ENCODE measurements at places on chromosomes 1 and 21.

DNA sequence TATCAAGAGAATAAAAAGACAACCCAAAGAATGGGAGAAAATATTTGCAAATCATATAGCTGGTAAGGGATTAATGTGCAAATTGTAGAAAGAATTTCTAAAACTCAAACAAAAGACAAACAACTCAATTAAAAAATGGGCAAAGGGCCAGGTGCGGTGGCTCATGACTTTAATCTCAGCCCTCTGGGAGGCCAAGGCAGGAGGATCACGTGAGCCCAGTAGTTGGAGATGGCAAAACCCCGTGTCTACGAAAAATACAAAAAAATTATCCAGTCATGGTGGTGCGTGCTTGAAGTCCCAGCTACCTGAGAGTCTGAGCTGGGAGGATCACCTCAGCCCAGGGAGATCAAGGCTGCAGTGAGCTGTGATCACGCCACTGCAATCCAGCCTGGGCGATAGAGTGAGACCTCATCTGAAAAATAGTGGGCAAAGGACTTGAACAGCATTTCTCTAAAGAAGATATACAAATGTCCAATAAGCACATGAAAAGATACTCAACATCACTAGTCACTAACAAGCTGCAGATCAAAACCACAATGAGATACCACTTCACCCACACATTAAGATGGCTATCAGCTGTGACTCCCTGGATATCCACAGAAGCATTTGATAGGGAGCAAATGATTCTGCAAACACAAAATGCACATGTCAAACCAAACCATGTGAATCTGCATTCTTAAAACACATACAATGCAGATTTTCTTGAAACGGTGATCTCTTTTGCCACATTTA is 20.9 kb downstream of the SLC30A1 start:
- DNase-seq, result no peak

GRCh38 chr1:65412256-65412983 is 8.0 kb upstream of the LEPR start:
- no peak for DNase-seq

GRCh38 chr1:59532102-59532501 is 235.2 kb downstream of the FGGY start:
- DNase-seq, result no peak

DNA sequence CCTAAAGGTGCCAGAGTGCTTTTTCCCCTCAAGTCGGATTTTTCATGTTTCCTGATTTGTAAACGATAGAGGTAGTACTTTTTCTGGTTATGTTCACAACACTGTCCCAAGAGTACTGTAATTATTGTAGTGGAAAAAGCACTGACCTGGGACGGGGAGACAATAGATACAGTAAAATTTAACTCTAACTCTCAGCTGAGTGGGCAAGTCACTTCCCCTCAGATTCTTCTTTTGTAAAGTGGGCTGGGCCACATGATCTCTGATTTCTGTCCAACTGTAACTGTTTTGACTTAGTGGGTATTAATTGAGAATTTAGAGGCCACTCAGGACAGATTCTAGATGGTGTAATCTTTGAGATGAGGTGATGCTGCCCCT is 19.1 kb downstream of the MARCKSL1 start:
- no peak for DNase-seq

- DNase-seq, result no peak
Observed at GRCh38 chr1:174841747-174842146, 158.0 kb upstream of the CACYBP start.

GRCh38 chr21:16071092-16071491 is 341.3 kb downstream of the USP25 start:
- peak; percentile 92 for DNase-seq

DNA sequence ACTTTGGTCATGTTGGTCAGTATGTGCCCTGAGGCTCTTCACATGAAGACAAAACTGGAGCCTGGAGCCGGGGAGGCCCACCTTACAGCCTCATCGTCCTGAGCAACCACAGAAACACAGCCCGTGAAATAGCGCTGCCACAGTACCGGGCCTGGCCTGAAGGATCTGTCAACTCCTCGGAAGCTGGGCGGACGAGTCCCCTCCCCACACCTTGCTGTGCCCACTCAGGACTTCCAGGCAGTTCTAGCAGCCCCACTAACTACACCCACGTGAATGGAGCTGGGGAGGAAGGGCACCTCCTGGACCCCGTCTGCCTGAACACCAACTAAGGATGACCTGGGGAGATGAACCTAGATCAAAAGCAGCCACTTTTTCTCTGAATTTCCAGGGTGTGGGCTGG is 24.7 kb downstream of the SDE2 start:
- no peak for DNase-seq

DNA sequence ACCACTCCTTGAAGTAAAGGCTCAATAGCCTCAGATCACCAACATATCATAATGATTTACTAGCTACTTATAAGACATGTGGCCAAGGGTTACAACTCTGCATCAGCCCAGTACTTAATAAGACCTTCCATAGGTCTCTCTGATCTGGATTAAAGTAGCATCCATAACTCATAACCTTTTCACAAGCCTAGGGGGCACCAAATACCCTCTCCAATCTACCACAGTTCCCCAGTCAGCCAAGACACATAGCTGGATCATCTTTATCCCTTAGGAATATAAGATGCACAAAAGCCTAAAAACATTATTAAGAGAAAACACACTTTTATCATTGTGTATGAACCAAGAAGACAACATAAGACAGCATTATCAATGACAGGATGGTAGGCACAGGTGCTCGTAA is 22.1 kb downstream of the SSX2IP start:
- DNase-seq, result no peak

- DNase-seq, result no peak
Observed at GRCh38 chr21:14766241-14766640, 220.1 kb upstream of the SAMSN1 start.

- no peak for DNase-seq
Observed at GRCh38 chr21:14824126-14824525, 240.7 kb downstream of the NRIP1 start.

GRCh38 chr1:85451236-85451830 is 13.6 kb downstream of the DDAH1 start:
- no peak for DNase-seq

DNA sequence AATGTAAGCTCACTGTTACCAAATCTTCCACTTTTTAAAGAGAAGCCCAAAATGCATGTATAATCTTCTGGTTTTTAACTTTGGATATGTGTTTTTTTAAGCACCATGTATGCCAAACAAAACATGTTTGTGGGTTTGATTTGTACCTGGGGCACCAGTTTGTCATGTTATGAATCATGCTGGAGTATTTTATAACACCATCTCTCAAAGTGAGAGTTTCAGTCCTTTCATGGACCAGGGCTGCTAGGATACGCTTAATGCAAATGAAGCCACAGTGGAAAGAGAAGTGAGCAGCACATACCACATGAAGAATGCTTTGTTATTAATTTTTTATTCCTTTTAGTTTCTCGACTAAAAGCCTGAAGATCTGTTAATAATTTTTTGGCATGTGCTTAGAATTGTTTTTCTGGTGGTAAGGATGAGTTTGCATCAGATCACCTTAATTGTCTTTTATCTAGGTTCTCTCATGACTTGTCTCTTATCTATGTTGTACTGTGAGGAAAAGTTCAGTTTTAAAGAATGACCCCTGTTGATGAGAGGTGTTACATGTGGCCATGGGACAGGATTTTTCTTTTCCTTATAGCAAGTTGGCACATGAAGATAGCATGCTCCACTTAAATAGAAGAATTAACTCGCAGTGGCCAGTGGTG is 2.0 kb upstream of the RABGAP1L start:
- no peak for DNase-seq

DNA sequence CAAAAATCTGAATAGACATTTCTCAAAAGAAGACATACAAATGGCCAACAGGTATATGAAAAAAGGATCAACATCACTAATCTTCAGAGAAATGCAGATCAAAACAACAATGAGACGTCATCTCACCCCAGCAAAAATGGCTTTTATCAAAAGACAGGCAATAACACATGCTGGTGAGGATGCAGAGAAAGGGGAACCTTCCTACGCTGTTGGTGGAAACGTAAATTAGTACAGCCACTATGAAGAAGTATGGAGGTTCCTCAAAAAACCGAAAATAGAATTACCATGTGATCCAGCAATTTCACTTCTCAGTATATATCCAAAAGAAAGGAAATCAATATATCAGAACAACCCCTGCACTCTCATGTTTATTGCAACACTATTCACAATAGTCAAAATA is 65.1 kb upstream of the ATP1B1 start:
- DNase-seq, result no peak

GRCh38 chr1:152960452-152961044 is 9.9 kb upstream of the SPRR4 start:
- no peak for DNase-seq

- no peak for DNase-seq
Observed at GRCh38 chr1:204545881-204546280, 29.7 kb downstream of the MDM4 start.

DNA sequence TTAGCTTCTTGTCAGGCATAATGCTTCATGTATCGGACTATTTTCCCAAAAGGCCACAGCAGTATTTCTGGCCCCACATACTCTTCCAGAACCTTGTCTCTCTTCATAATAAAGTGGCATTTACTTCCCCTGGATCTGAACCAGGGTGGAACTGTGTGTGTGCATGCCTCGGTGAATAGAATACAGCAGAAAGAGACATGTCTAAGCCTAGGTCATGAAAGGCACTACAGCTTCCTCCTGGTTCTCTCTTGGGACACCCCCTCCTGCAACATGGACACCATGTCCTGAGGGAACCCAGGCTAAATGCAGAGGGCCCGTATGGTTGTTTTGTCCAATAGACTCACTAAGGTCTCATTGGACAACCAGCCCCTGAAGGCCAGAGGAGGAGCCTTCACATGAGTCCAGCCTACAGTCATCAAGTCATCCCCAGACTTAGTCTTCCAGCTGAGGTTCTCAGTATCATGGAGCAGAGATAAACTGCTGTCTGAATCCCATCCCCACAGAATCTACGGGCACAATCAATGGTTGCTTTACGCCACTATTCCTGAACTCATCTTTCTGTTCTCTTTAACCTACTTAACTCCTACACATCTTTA is 35.0 kb downstream of the USP24 start:
- no peak for DNase-seq

GRCh38 chr1:180555411-180555810 is 3.4 kb upstream of the OVAAL start:
- no peak for DNase-seq

DNA sequence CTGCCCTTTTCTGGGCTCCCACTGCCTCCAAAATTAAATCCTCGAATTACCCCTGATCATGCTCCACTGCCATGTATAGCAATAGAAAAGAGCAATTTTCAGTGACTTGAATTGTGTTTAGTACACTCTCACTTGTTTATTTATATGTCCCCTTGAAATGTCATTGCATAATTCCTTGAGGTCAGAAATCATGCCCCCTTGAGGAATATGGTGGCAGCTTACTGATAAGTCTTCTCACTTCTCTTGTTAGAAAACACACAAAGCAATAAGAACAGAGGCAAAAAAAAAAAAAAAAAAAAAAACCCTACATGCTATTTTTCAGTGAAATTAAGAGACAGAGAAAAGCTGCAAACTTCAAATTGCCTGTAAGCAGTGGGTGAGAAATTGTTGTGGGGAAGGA is 37.5 kb downstream of the GPR88 start:
- DNase-seq, result no peak

GRCh38 chr1:193183019-193183627 is 3.3 kb downstream of the B3GALT2 start:
- DNase-seq, result no peak

GRCh38 chr1:205449254-205449749 is 6.5 kb downstream of the BLACAT1 start:
- DNase-seq, result no peak

GRCh38 chr21:21412096-21412495 is 413.9 kb downstream of the NCAM2 start:
- no peak for DNase-seq

GRCh38 chr1:42983253-42983652 is 24.6 kb upstream of the SLC2A1 start:
- no peak for DNase-seq

DNA sequence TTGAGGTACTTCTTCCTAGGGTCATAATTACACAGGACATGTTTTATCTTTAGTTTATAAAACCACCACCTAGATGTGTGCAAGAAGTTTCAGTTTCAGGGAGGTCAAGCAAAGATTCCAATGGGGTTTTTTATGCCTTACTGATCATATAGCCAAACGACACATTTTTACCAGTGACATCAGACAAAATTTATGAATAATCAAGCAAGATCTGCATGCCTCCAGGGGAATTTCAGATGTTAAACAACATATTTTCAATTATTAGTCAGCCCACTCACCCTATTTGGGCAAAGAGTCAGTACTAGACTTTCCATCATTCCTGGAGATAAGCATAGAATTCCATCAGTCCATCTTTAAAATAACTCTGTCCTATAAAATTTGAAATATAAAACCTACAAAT is 867.4 kb downstream of the KCNT2 start:
- no peak for DNase-seq

DNA sequence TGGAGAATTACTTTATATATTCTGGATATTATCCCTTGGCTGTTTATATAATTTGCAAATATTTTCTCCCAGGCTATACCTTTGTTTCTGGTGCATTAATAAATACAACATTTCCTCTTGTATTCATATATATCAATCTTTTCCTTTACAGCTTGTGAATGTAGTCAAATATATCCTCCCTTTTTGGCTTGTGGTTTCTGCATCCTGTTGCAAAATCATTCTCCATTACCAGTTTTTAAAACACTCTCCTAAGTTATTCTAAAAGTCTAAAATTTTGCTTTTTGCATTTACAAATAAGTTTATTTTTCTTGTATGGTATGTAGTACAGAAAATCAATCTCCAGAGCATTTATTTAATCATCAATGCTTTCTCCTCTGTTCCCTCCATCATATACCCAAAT is 909.4 kb downstream of the ADGRL2 start:
- no peak for DNase-seq

- DNase-seq, result no peak
Observed at GRCh38 chr1:3483801-3484444, 29.5 kb downstream of the ARHGEF16 start.

GRCh38 chr1:230634384-230634783 is 7.9 kb upstream of the COG2 start:
- DNase-seq, result no peak

- no peak for DNase-seq
Observed at GRCh38 chr1:240280560-240281322, 189.1 kb downstream of the FMN2 start.

GRCh38 chr1:204479387-204480136 is 15.0 kb downstream of the PIK3C2B start:
- no peak for DNase-seq

Data from hippocampal formation (tissue), 2 donors.